ENCODE measurements at places on chromosomes 5 and 9.
A peak's percentile ranks its signal among the peaks of the same experiment; 100 is the strongest.

- no peaks in the 10 kb centered on the region for H3K27me3 ChIP-seq
- H3K27ac ChIP-seq: no peak overlapping the region
- no peaks in the 10 kb centered on the region for H3K4me1 ChIP-seq
- no peak overlapping the region for H3K4me3 ChIP-seq
These were observed 106.6 kb upstream of the ANKRD55 start for GRCh38 chr5:56339732-56340131.

DNA sequence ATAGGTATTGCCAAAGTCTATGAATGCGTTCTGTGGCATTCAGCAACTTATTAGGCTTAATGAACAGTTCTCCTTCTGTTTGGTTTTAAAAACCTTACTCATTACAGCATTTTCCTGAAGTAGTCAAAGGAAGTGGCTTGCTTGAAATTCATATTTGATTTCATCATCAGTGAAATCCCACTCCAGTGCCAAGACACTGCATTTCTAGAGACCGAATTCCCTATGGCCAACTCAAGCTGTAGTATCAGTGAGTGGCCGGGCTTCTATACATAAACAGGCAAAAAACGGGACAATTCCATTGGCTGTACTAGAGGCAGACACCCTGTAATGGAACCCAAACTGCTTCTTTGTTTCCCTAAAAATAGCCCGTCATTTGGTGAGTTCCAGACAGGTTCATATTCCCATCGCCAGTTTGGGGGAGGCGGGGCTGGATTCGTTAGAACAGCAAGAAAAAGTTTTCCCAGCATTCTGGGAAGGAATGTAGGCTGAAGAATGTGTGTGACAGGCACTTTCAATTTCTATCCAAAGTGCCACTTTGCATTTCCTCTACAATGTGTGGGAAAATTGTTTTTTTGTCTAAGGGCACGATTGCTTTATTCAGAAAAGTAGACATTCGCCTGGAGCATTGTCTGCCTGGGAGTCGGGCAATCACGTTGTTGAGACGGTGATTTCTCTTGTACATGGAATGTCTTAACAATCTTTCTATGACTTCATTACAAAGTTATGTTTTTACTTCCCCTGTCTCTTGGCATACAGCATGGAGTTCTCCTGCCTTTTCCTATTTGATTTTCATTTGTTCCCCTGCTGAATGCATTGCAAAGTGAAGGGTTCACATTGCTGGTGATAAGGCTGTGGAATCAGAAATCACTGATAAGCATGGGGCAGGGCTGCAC lies 141.8 kb upstream of the MAST4 start:
- peak; percentile 82 for DNase-seq
- H3K36me3 ChIP-seq: no peaks in the 10 kb centered on the region
- H3K27ac ChIP-seq: peak overlapping the region; percentile 93
- H3K4me3 ChIP-seq: peak overlapping the region; percentile 43
- no peaks in the 10 kb centered on the region for H3K27me3 ChIP-seq
- peaks cover 22% of the 10 kb centered on the region for H3K4me1 ChIP-seq

DNA sequence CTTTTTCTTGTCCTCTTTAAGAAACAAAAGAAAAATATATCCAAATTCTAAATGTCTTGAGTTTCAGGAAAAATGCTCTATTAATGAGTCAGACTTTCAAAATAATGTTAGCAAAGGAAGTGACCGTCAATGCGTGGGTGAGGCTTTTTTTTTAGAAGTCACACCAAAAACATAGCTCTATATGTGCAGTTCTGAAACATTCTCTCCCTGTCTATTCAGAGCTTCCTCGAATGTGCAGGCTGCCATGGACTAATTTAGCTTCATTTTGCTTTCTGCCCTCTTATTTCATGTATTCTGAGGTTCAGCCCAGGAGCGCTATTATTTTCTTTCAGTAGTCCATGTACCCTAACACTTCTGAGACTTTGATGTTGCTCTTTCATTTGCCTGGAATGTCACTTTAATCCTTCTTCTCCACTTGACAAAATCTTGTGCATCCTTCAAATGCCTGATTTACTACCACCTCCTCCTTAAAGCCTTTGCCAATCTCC lies 72.5 kb upstream of the RASA1 start:
- H3K27ac ChIP-seq: peak overlapping the region; percentile 69
- H3K4me3 ChIP-seq: no peak overlapping the region
- peak; percentile 82 for DNase-seq
- no peaks in the 10 kb centered on the region for H3K36me3 ChIP-seq
- peaks cover 15% of the 10 kb centered on the region for H3K4me1 ChIP-seq
- H3K27me3 ChIP-seq: no peaks in the 10 kb centered on the region

DNA sequence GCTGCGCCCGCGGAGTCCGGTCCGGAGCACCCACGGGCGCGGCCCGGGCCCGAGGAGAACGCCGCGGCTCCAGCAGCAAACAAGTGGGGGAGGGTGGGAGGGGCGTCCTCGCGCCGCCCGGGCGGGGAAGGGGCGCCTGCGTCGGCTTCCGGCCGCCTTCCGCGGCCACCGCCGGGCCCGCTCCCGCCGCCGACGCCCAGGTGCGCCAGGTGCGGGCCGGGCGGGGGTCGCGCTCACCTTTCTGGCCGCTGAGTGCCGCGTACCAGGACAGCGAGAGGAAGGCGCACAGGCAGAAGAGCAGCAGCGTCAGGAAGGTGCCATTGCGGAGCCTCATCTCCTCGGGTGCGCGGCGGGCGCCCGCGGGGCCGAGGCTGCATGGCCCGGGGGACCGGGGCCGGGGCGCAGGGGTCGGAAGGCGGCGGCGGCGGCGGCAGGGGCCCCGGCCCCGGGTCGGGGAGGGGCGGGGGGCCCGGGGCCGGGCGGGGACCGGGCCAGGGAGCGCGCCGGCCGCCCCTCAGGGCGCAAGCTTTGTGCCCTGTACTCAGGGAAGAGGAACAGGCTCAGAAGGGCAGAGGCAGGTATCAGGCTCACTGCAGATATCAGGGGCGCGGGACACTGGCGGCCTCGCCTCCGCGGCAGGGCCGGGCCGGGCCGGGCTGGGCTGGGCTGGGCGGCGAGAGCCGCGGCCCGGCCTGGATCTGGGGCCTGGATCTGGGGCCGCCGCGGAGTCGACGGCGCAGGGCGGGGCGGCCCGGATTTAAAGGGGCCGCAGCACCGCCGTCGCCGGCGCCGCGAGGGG lies at the start of gene MGAT4B:
TSS of gene MGAT4B (minus strand) at position 617 of the 799 bp plus-strand sequence. CDS start at position 334, 283 bp downstream.
- H3K27ac ChIP-seq: peak within 1 kb of the TSS; percentile 42
- peak; percentile 48 for DNase-seq
- H3K4me1 ChIP-seq: peaks cover 21% of the 10 kb centered on the region
- H3K27me3 ChIP-seq: no peaks in the 10 kb centered on the region
- H3K36me3 ChIP-seq: no peaks in the 10 kb centered on the region

- no peak overlapping the region for H3K4me3 ChIP-seq
- DNase-seq: no peak
- H3K4me1 ChIP-seq: no peaks in the 10 kb centered on the region
- no peak overlapping the region for H3K27ac ChIP-seq
- H3K27me3 ChIP-seq: no peaks in the 10 kb centered on the region
These were observed 74.6 kb downstream of the MRPL36 start for GRCh38 chr5:1724822-1725602.

DNA sequence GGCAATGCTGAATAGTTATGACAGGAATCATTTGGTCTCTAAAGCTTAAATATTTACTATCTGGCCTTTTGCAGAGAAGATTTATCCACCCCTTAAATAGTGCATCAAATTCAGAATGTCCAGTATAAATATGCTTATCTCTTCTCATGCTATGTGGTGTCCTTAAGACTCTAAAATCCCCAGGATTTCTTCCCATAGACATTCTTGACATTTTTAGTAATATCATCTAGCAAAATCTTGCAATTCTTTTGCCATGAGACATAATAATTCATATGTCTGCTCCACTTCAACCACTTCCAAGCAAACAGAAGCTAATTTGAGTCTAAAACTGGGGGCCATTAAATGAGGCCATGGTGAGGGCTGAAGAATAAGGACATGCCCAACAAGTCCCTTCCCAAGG lies 1923.4 kb upstream of the CDH9 start:
- no peak for DNase-seq
- peaks cover 4% of the 10 kb centered on the region for H3K4me1 ChIP-seq
- H3K27ac ChIP-seq: no peak overlapping the region
- no peaks in the 10 kb centered on the region for H3K36me3 ChIP-seq
- no peaks in the 10 kb centered on the region for H3K27me3 ChIP-seq

- DNase-seq: no peak
- no peak overlapping the region for H3K4me3 ChIP-seq
- no peaks in the 10 kb centered on the region for H3K36me3 ChIP-seq
- H3K27me3 ChIP-seq: no peaks in the 10 kb centered on the region
These were observed 12.3 kb downstream of the ZSWIM6 start for GRCh38 chr5:61344187-61344944.

- H3K4me1 ChIP-seq: peaks cover 19% of the 10 kb centered on the region
- no peak overlapping the region for H3K4me3 ChIP-seq
- H3K27me3 ChIP-seq: no peaks in the 10 kb centered on the region
- no peak overlapping the region for H3K27ac ChIP-seq
- no peak for DNase-seq
These were observed 140.8 kb downstream of the SLC12A2 start for GRCh38 chr5:128224336-128224735.

DNA sequence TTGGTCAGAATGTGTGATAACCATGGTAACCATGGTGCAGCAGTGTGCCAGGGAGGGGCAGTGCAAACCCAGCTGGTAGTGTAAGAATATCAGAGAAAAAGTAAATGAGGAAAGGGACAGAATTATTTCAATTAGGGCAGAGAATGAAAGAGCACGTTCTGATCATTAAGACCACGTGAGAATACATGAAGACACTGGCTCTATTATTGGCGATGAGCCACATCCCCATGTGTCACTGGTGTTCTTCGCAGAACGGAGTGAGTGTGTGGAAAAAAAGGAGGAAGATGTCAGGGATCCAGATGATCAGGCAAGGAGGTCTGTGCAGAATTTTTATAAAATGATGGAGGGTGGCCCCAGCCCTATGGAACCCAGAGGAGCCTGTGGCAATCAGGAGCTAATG lies 315.5 kb downstream of the SEMA5A start:
- H3K4me1 ChIP-seq: no peaks in the 10 kb centered on the region
- H3K4me3 ChIP-seq: no peak overlapping the region
- H3K27ac ChIP-seq: no peak overlapping the region
- H3K36me3 ChIP-seq: no peaks in the 10 kb centered on the region
- no peaks in the 10 kb centered on the region for H3K27me3 ChIP-seq

DNA sequence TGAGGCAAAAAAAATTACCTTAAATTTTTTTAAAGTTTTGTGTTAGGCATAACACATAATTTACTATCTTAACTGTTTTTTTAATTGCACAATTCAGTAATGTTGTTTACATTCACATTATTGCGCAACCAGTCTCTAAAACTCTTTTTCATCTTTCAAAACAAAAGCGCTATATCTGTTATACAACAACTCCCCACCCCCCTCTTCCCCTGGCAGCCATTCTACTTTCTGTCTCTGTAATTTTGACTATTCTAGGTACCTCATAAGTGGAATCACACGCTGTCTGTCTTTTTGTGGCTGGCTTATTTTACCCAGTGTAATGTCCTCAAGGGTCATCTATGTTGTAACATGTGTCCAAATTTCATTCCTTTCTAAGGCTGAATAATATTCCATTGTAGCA lies 241.5 kb upstream of the DMRT1 start:
- no peaks in the 10 kb centered on the region for H3K36me3 ChIP-seq
- no peak overlapping the region for H3K27ac ChIP-seq
- no peaks in the 10 kb centered on the region for H3K4me1 ChIP-seq
- H3K4me3 ChIP-seq: no peak overlapping the region

DNA sequence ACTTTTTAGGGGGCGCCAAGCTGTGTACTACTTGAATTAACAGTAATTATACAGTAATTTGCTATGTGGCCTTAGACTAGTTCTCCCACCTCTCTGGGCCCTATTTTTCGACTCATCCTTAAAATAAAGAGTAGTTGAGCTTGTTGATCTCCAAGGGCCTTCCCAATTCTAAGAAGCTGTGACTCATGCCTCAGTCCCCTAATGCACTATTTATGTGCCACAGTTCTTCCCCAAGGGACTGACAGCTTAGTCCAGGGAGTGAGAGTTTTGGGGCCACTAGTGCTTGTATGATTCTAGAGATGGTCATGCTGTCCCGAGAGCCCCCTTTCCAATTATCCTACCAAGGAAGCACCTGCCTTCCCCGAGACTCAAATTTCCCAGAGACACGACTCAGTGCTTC lies 149.7 kb downstream of the PAPPA start:
- DNase-seq: no peak
- H3K4me1 ChIP-seq: no peaks in the 10 kb centered on the region
- H3K4me3 ChIP-seq: no peak overlapping the region
- H3K27me3 ChIP-seq: peaks cover 5% of the 10 kb centered on the region

DNA sequence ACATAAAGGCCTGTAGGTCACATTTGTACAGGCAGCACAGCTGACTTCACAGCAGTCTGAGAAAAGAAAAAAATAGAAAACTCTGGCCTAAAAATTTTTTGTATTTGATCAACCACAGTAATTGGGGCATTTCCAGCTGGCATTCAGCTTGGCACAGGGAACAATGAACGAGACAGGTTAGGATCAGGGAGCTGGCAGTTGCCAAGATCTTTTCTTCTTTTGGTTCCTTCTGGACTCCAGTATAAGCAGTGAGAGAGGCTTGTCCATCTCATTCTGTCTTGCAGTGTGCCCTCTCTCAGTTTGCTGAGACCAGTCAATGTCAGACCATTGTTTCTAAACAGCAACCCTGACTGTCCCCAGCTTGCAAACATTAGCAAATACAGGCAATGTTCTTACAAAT lies 601.1 kb downstream of the TLR4 start:
- H3K4me3 ChIP-seq: no peak overlapping the region
- H3K4me1 ChIP-seq: no peaks in the 10 kb centered on the region
- no peaks in the 10 kb centered on the region for H3K27me3 ChIP-seq
- no peak overlapping the region for H3K27ac ChIP-seq
- no peak for DNase-seq

DNA sequence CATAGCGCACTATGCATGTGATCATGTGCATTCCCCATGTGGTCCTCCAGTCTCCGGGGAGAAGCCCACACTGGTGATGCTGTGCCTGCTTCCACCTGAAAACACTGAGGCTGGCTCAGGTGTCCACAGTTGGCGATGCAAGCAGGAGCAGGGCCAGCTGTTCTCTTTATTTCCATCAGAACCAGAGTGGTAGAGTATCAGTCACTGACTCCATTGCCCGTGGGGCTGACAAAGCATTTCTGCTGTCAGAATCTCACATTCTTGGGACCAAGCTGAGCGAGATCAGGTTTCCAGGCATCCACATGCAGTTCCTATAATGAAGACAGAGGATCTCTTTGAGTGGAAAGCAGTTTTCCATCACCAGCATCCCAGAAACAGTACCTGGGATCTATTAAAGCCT lies 52.5 kb downstream of the GADD45G start:
- H3K4me3 ChIP-seq: no peak overlapping the region
- H3K4me1 ChIP-seq: peaks cover 12% of the 10 kb centered on the region

DNA sequence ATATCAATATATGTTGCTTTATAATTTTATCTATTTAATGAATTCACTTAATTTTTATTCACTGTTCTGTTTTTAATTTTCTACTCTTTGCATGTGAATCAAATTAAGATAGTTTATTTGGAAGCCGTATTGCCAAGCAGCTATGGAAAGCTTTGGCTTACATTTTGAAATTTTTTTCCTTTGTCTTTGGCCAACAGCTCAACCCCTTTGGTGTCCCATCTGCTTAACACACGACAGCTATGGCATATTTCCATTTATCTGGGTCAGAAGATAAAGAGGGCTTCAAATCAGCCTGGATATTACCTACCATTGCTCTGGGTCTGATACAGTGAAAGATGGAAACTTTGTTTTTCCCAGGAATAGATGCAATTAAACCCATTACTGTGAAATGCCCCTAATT lies 201.0 kb downstream of the WDR70 start:
- no peaks in the 10 kb centered on the region for H3K27me3 ChIP-seq
- H3K36me3 ChIP-seq: no peaks in the 10 kb centered on the region
- no peak for DNase-seq
- H3K4me1 ChIP-seq: no peaks in the 10 kb centered on the region
- H3K4me3 ChIP-seq: no peak overlapping the region
